ENCODE measurements at places on chromosomes 1 and 21.

- no peak for DNase-seq
Measured at GRCh38 chr1:7657287-7658016, 113.6 kb upstream of the VAMP3 start.

GRCh38 chr1:159171254-159171687 lies at the start of gene CADM3:
TSS of gene CADM3 (plus strand) at chr1:159171615. CDS start at chr1:159171766, 151 bp downstream.
- DNase-seq = peak; percentile 37

DNA sequence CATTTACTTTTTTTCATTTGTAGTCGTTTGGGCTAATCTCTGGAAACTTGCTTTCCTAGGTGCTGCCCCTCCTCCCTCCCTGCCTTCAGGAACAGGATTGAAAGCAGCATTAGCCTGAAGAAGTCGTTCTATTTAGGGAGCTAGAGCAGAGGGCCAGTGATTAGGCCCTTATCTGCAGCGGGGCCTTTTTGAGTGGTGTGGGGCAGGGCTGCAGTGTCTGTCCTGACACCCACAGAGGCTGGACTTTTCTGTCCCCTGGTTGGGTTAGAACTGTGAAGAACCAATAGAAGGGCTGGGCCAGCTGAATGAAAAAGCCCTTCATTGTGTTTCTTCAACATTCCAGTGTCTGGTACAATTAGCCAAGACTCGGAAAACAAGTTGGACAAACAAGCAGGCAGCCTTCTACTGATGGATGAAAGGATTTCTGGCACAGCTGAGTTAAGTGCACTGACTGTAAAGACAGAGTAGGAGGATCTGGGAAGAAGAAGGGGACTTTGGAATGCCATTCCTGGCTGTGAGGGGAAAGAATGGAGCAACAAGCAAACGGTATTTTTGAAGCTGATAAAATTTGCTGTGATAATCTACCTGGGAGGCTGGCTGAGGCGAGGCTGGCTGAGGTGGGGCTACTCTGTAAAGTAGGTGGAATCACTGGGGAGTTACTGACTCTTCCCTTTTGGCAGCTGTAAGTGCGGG lies 9.7 kb downstream of the MACF1 start:
- DNase-seq = peak; percentile 20

- no peak for DNase-seq
Measured at GRCh38 chr1:12798911-12799310, 7.7 kb downstream of the PRAMEF1 start.

GRCh38 chr1:178060789-178061556 lies 32.9 kb upstream of the RASAL2 start:
- no peak for DNase-seq

GRCh38 chr1:14698314-14698713 lies 99.8 kb downstream of the KAZN start:
- no peak for DNase-seq

- no peak for DNase-seq
Measured at GRCh38 chr1:8384088-8384487, 66.2 kb downstream of the SLC45A1 start.

DNA sequence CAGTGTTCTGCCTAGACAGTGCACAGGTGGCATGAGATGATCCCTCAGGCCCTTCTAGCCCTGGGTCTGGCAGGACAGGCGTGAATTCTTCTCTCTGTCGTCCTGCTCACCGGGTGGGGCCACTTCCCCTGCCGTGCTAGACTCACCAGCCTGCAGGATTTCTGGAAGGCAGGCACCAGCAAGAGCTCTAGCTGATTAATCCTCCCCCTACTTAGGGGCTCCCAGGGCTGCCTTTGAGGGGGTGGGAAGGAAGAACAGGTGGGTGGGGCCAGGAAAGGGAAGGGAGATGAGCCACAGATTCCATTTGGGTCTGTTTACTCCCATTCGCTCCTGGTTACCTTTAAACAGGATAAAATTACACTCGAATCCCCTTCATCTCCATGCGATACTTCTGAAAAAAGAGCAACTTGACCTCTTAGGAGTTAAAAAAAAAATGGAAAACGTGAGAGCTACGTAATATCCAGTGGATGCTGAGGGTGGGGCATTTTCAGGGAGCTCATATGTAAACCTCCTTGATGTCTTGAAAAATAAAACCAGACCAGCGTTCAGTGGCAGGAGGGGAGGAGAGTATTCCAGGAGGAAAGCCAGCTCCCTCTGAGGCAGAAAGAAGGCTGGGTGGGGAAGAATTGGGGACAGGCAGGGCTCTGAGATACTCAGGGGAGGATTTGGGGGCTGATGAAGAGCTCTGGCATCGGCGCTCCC lies 665.5 kb downstream of the PTPRU start:
- DNase-seq = no peak

DNA sequence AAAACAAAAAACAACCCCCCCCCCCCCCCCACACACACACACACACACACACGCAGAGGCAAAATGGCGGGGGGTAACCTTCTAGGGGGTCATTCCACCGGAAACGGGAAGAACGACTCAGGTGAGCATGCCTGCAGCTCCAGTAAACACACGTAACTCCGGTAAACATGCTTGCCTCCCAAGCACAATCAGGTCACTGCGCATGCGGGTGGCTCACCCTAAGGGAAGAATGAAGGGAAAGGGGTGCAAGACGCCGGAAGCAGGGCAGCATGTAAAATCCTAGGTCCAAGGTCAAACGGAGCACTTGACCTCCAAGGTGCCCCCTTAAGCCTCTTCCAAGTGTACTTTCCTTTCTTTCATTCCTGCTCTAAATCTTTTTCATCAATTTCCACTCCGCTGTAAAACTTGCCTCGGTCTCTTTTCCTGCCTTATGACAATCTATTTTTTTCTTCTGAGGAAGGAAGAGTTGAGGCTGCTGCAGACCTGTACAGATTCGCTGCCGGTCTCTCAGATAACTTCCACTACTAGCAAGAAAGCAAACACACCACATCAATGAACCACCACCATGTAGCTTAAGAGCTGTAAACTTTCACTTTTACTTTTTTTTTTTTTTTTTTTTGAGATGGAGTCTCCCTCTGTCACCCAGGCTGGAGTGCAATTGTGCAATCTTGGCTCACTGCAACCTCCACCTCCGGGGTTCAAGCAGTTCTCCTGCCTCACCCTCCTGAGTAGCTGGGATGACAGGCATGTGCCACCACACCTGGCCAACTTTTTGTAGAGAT lies 21.0 kb upstream of the CBR3 start:
- DNase-seq = no peak

All from progenitor cell of endocrine pancreas (in vitro differentiated cells).